ENCODE measurements at places on chromosomes 4 and X.
A peak's percentile ranks its signal among the peaks of the same experiment; 100 is the strongest.

- DNase-seq, result no peak
These were observed 113.0 kb downstream of the UCHL1 start for GRCh38 chr4:41369680-41370079.

DNA sequence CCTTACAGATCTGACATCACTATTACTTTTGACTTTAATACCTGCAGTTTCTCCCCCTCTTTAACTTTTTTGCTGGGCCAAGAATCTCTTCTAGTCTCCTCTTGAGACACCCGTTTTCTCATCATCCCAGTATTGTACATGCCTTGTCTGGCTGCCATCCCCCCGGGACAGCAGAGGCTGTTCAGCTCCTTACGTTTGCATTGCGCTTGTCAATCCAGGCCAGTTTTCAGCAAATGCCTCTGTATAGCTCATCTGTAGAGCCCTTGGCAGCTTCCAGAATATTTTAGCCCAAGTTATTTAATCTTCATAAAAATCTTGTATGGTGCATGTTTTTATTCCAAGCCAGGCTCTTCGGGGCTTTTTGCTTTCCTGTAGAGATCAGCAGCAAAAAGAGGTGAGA, 22.3 kb upstream of the HOPX start:
- DNase-seq, result no peak

GRCh38 chr4:90357117-90357710, 230.0 kb downstream of the CCSER1 start:
- no peak for DNase-seq

DNA sequence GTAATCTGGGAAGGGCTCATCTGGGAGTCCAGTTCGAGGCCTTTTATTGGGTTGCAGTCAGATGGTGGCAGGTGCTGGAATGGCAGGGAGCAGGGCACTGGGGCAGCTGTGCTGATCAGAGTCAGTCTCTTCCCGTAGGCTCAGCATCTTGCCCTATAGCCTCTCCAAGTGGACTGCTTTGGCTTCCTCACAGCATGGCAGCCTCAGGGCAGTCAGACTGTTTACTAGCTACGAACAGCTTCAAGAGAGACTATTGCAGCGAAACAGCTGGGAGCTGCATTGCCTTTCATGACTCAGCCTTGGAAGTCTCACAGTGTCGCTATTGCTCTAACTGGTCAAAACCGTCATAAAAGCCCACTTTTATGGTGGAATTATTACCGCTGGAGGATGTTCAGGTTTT, 26.8 kb upstream of the DUSP21 start:
- no peak for DNase-seq

GRCh38 chrX:149527705-149528104, 13.1 kb upstream of the EOLA1 start:
- DNase-seq, result no peak

GRCh38 chr4:9808077-9808476, 26.6 kb downstream of the DRD5 start:
- DNase-seq, result no peak

- no peak for DNase-seq
These were observed 34.3 kb downstream of the NLGN3 start for GRCh38 chrX:71178908-71179307.

DNA sequence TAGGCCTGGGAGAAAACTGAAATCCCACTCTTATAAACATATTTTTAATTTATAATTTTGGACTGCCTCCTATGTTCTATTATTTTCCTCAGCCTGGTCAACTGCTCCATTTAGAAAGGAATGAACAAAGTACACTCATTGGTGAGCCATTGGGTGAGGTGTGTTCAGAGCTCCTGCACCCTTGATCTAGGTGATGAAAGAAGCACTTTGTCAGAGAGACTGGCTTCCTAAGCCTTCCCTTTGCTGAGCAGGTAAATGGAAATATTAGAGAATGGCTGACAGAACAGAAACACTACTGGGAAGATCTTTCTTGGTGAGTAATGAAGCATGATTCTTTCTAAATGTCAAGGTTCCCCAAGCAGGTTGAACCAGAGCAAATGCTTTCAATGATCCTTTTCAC, 19.0 kb upstream of the ARHGAP24 start:
- no peak for DNase-seq

DNA sequence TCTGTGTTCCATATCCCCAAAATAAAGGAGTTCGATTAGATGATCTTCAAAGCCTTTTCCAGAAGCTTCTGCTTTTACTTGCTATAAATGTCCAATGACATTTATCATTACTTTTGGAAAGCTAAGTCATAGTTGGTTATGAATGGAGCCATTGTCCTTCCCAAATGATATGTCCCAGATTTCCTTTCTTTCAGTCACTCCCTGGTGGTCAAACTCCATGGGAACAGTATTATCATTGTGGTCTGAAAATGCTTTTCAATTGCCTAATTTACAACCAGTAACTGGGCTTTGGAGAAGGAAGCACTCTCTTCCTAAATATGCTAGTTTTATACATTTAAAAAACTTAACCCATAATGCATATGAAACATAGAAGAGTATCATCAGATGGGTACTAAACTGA, 571.5 kb upstream of the AMOT start:
- DNase-seq, result no peak

DNA sequence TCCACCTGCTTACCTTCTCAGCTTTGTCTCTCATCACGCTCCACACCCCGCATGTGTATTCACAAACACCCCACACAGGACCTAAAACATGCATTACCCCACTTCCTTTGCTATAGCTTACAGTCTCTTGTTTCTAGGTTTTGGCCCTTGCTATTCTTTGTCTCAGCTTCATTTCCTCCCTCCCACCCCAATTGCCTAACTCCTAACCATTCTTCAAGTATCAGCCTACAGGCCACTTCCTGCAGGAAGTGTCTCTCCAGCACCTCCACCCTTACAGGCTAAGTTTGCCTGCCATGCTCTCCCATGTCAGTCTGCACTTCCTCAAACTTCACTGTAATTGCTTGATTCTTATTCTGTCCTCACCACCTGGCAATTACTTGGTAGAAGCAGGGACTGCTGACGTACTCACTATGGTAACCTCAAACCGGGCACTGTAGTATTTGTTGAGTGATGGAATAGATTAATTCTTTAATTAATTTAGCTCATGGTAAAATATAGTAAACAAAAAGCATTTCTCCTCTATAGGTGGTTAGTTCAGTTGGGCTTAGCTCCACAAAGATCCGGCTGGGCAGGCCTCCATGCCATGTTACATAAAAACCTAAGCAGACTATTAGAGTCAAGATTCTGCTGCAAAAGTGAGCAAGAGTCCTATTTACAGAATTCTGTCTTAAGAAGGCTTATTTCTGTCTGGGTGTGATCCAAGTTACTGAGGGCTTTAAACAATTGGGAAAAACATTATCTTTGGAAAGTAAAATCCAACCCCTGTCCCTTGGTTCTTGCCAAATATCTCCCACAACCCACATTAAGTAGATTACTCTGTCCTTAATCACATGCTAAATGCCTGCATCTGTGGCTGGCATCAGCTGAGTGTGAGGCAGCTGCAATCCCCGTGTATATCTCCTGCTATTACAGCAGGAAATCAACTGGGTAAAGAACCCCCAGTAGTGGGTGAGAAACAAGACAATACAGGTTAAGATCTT, 124.7 kb upstream of the CPEB2 start:
- DNase-seq, result no peak

GRCh38 chr4:88327665-88328064, 43.3 kb upstream of the PPM1K start:
- no peak for DNase-seq

- DNase-seq, result no peak
These were observed 143.4 kb upstream of the MED14 start for GRCh38 chrX:40878766-40879165.

- DNase-seq, result no peak
These were observed 1071.8 kb downstream of the FAT4 start for GRCh38 chr4:126386512-126386911.

DNA sequence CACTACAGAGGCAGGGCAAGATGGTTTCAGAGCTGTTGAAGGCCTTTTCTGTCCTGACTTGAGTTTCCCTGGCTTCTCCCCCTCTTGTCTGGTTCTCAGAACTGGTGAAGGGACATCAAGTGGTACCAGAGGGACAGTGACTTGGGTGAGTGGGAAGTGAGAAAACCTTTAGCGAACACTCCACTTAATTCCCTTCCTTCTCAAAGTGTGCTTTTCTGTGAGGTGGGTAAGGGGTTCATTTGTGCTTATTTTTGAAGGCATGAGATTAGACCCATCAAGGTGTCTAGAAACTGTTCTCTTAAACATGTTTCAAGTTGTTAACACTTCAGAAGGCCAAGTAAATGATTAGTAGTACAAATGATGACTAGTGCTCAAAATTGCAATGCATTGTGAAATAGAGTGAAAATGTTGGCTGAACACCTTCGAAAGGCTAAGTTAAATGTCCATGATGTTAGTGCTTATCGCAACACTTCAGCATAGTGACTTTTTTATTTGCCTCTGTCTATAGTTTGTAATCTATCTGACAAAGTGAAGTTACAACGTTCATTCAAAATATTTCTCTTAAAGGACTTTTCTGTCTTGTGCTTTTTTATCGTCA, 2.8 kb downstream of the AREG start:
- no peak for DNase-seq

DNA sequence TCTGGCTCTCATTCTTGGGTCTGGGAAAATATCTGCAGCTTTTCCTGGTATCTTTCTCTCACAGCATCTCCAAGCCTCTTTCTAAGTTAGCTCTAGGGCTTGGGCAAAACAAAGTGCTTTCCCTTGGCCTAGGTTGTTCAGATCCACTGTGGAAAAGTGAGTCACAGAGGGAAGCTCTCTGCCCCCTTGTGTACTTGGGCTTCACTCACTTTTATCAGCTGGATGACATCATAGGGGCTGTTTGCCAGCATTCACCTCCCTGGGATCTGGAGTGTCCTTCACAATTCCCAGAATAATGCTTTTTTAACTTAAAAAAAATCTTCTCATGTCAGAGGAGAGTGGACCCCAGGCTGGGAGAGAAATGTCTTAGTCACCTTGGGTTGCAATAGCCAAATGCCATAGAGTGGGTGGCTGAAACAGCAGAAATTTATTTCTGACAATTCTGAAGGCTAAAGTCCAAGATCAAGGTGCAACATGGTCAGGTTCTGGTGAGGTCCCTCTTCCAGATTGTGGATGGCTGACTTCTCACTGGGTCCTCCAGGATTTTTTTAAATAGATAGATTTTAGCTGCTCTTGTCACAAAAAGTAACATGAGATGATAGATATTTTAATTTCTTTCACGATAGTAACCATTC, 247.8 kb downstream of the SH2D1A start:
- DNase-seq, result no peak

DNA sequence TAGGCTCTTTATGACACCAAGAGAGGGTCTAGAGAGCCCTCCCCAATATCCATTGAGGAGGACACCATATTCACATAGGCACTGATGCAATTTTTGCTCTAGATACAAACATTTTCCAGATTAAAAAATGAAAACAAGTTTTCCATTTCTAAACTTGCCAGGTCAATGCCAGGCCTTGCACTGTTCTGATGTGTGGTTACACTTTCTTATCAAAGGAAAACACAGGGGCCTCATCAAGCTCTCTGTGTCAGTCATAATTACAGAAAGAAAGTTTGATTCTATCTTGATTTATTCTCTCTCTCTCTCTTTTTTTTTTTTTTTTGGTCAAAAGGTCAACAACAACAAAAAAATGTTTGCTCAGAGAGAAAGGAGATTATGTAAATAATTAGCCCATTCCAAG, 80.2 kb upstream of the ACSL4 start:
- no peak for DNase-seq

GRCh38 chr4:80229590-80229989, 32.3 kb downstream of the PRDM8 start:
- DNase-seq, result no peak

DNA sequence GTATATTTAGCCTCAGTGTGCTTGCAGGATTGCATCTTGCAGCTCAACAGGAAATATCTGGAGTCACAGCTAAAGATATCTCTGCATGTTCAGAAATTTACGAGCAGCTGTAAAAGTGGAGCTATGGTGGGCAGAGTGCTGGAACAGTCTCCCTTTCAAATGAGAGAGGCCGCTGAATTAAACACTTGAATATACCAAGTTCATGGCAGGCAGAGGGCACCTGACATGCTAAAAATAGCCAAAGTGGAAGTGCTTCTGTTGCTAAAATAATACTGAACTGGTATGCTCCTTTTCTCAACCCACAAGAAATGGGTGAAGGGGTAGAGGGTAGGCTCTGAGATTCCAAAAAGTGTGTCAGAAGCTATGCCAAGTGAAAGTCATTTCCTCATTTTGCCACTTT, 98.1 kb downstream of the MGST2 start:
- DNase-seq, result no peak

DNA sequence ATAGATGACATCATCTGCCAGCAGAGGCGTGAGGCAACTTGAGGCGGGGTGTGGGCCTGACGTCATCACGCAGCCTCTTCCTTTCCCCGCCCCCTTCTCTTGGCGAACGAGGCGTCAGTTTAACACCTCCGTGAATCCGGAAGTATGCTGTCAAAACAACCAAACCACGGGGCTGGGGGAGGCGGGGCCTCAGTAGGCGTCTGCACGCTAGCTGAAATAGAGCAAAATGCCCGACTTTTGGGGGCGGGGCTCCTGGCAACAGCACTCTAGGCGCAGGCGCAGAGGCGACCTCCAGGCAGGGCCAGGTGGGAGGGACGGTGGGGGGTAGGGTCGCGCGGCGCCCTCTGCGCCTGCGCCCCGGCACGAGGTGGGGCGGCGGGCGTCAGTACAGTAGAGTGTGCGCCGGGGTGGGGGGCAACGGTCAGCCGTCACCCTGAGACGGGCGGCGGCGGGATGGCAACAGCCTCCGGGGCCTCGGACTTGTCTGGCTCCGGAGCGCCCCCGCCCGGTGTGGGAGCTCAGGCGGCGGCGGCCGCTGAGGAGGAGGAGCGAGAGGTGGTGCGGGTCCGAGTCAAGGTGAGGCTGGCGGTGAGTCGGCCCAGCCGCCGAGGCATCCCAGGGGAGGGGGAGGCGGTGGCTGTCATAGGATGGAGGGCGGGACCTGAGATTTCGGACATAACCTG, at the start of gene TBC1D25:
Gene TBC1D25, plus strand, starts transcription at position 370 of the 683 bp plus-strand sequence. Its CDS starts 84 bp downstream, at position 454.
- DNase-seq, result peak; percentile 93

- DNase-seq, result no peak
These were observed 847.8 kb downstream of the RAPGEF2 start for GRCh38 chr4:159950707-159951106.

DNA sequence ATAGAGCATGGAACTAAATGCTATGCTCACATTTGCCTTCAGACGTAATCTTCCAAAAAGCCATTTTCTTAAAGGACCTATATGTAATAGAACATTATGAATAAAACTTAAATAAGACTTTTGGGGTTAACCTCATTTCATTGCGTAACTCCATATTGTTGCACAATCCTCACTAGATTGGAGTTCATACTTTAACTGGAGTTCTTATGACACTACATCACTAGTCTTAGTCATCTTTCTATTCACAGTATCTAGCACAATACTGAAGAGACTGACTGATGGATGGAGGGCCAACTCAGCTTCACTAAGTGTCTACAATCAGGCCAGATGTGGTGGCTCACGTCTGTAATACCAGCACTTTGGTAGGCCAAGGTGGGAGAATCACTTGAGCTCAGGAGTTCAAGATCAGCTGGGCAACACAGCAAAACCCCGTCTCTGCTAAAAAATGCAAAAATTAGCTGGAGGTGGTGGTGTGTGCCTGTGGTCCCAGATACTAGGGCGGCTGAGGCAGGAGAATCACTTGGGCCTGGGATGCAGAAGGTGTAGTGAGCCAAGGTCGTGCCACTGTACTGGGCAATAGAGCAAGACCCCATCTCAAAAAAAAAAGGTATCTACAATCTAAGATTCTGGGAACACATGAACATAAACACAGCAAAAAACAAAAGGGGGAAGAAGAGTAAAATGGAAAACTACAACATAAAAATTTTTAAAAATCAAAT, 80.8 kb upstream of the MAB21L2 start:
- DNase-seq, result no peak

- no peak for DNase-seq
These were observed 404.6 kb downstream of the PRDM5 start for GRCh38 chr4:120517966-120518365.

- no peak for DNase-seq
These were observed 20.5 kb downstream of the SEL1L3 start for GRCh38 chr4:25842229-25842845.

Measured in stimulated activated CD4-positive, alpha-beta T cell treated with anti-CD3 and anti-CD28 coated beads, TNF-alpha, amount 100 ng/mL, for 1 hour (primary cell).